A549 treated with RU486 at 1 μM for 4 hours (cell line): ENCODE measurements at places on chromosomes 4 and X. TPM values are rescaled to one million over a fixed set of nuclear protein-coding genes. Genes with fewer than 3 reads are reported as not detected.

Gene DCAF4L1
- total RNA-seq = 0.05 to 0.13 TPM (median 0.11 TPM) in 5 replicates

Gene XK
- 0.27 to 0.54 TPM (median 0.39 TPM) in 5 replicates for total RNA-seq

Gene DCAF8L2
- not detected in 5 replicates for total RNA-seq

Gene PCDH19
- total RNA-seq = 0.01 to 0.06 TPM (median 0.02 TPM) in 3 of 5 replicates, not detected in the others

Gene HSD17B13
- 0.06 to 0.07 TPM in 2 of 5 replicates, not detected in the others for total RNA-seq

Gene IL9R
- total RNA-seq = 0.10 to 0.21 TPM (median 0.16 TPM) in 4 of 5 replicates, not detected in the other

Gene P2RY10
- total RNA-seq = not detected in 5 replicates
